ENCODE measurements at places on chromosomes 5 and 9. TPM values are rescaled to one million over a fixed set of nuclear protein-coding genes. Genes with fewer than 3 reads are reported as not detected.

GRCh38 chr5:170896779-170897178 lies 35.0 kb downstream of the RANBP17 start:
- no peak for DNase-seq

DNA sequence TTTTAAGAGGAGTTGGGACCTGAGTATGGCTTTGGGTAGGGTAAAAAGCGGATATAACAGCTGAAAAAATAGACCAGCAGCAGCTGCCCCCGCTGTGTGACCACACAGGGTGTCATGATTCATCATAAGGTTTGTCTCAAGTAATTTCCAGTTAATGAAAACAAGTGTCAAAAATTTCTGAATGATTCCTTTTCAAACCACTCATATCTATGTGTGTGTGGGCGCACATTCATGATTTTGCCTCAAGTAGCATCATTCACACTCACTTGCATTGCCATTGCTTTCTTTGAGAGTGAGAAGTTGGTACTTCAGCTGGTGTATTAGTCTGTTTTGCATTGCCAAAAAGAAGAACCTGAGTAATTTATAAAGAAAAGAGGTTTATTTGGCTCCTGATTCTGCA lies 12.1 kb upstream of the TNFAIP8 start:
- no peak for DNase-seq

DNA sequence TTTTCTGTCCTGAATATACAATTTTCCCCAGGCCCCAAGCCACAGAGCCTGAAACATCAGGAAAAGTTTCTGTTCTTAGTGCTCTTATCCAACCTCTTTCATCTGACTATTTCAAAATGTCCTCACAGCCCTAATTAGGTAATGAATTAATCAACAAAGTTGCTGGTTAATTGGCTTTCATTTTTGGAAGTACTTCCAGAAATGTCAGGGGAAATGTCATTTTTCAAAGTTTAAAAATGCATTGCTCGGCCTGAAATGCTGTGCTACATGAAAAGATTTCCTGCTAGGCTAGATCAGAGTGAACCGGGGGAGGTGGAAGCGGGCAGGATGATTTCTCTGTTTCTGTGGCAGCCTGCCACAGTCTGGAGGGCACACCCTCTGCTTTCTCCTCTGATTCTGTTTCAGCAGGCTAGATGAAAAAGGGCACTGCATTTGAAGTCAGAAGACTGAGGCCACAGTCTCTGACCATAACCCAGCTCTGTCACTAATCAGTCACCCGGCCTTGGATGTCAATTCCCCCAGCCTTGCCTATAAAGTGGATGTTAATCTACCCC lies 55.9 kb upstream of the BARX1 start:
- DNase-seq: no peak

- DNase-seq: no peak
These were observed 68.9 kb upstream of the PITX1 start for GRCh38 chr5:135102716-135103574.

- no peak for DNase-seq
These were observed 227.8 kb upstream of the CDH9 start for GRCh38 chr5:27266184-27266583.

- DNase-seq: no peak
These were observed 12.3 kb downstream of the TLE4 start for GRCh38 chr9:79583952-79584654.

DNA sequence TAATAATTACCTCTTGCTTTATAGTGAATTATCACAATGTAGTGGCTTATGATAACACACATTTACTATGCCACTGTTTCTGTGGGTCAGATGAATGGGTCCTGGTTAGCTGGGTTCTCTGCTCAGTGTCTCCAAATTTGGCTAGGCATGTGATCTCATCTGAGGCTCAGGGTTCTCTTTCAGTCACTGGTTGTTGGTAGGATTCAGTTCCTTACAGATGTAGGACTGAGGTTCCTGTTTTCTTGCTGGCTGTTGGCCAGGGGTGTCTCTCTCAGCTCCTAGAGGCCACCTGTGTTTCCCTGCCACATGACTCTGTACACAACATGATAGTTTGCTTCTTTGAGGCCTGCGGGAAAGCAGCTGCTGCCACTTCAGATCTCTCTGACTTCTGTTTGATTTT lies 7.1 kb downstream of the NFX1 start:
- DNase-seq: no peak

- DNase-seq: no peak
These were observed 126.1 kb upstream of the STC2 start for GRCh38 chr5:173454361-173454735.

GRCh38 chr9:131260751-131261452 lies 15.4 kb downstream of the FAM78A start:
- DNase-seq: no peak

DNA sequence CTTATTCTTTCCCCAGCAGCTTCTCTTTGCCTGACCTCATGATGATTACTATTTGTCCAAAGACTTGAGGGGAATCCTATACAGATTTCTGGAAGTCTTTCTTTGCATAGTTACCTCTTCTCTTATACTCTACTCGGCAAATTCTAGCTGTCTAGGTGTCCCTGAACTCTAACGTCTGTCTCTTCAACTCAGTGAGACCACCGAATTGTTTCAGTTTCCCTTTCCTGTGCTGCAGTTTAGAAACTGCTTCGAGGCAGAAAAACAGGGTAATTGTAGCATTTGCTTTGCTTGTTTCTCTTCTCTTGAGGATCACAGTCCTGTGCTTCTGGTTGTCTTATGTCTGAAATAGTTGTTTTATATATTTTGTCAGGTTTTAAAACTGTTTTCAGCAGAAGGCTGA lies 14.8 kb downstream of the LVRN start:
- DNase-seq: no peak

- no peak for DNase-seq
These were observed 400.8 kb upstream of the PIK3R1 start for GRCh38 chr5:67814569-67815311.

- DNase-seq: no peak
These were observed 20.3 kb downstream of the ANXA6 start for GRCh38 chr5:151137067-151137825.

DNA sequence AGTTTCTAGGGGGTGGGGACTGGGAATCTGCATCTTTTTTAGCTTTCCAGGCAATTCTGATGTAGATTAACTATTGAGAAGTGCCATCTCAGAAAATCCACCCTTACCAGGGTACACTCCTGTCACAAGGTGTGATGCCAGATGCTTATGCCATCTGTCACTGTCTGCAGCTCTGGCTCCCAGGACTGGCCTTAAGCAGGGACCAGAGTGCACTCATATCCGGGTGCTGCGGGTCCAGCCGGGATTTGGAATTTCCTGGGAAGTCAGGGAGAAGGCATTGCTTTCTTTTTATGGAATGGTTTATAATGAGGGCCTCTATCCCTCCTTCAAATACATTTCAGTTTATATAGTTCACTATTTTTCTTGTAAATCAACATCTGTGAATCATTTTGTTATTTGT lies 92.6 kb downstream of the TMEM174 start:
- no peak for DNase-seq

DNA sequence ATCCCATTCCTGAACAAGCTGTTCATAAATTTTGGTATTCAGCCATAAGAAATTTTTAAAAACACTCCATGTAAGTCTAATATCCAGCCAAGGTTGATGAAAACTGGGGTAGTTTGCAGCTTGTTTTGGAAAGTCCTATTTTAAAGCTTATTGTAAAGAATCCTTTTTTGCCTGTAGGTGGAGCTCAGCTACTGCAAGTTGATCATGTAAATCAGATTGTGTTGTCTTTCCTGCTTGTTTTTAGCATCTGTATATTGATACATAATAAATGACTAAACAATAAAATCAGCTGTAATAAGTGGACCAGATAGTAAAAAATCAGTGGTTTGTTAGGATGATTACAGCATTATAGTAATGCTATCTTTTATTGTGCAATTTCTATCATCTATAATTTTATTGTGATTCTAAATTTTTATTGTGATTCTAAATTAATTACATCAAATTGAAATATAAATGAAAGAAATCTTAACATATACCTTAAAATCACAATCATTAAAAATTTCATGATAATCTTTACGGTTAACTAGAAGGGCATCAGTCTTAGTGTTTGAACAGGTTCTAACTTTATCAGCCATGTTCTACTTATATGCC lies 42.4 kb downstream of the CWC27 start:
- DNase-seq: peak; percentile 4

- no peak for DNase-seq
These were observed 92.6 kb downstream of the CWC27 start for GRCh38 chr5:64861281-64861680.

- peak; percentile 7 for DNase-seq
These were observed 58.3 kb downstream of the EGFLAM start for GRCh38 chr5:38316544-38317224.

CLK4 gene
- polyA plus RNA-seq: 71.1 TPM

SHB gene
- polyA plus RNA-seq: 4.7 TPM

PLEKHG4B gene
- polyA plus RNA-seq: 8.7 TPM

PNPLA7 gene
- polyA plus RNA-seq: 1.4 TPM

SPINK6 gene
- polyA plus RNA-seq: not detected

TMOD1 gene
- 10.0 TPM for polyA plus RNA-seq

RASGEF1C gene
- polyA plus RNA-seq: 0.56 TPM

SDHA gene
- polyA plus RNA-seq: 126 TPM

Data from left renal pelvis (tissue), 4 donors.